HT-29 (cell line): ENCODE measurements at places on chromosomes 11 and 22. TPM values are rescaled to one million over a fixed set of nuclear protein-coding genes. Genes with fewer than 3 reads are reported as not detected.

The DLAT gene
- total RNA-seq: 37.2 and 42.4 TPM in 2 replicates

DNA sequence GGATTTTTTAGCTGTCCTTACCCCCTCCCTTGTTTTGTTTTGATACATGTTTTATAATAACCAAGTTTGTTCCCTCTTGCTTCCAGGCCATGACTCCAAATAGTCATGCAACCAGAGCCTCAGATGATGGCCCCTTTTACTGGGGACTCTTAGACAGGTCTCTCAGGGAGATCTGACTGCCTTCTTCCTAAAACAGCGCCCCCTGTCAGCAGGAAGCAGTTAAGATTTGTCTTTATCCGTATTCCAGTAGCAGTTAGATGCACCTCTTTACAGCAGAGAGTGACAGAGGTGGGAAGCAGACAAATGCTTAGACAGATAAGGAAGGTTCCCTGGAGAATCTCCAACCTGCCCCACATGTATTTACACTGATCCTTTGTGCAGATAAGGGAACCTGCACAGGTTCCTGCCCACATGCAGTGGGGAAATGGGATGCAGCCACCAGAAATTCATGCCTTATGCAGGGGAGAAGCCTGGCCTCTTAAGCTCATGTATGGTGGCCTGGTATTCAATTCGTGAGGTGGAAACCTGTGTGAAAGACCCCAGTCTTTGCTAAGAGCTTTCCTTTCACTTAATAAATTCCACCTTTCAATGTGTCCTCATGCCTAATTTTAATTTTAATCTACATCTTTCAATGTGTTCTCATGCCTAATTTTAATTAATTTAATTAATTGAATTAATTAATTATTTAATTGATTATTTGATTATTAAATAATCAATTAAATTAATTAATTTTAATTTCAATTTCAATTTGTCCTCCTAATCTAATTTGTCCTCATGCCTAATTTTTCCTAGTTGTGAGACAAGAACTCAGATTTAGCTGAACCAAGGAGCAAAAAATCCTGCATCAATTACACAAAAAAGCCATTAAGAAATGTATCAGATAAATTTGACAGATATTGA is 11.5 kb upstream of the GLYAT start:
- no peak for DNase-seq

GRCh38 chr22:26709617-26710390 is 52.4 kb downstream of the MIAT start:
- no peak for DNase-seq

The TESMIN gene
- 26.3 and 31.7 TPM in 2 replicates for total RNA-seq

The B3GAT1 gene
- total RNA-seq: 0.23 TPM in 1 of 2 replicates, not detected in the other

The FOLR2 gene
- total RNA-seq: not detected in 2 replicates

The TBX10 gene
- 2.2 and 5.4 TPM in 2 replicates for total RNA-seq
